Uterus (tissue), 4 donors: ENCODE measurements at places on chromosomes 13 and 19. TPM values are rescaled to one million over a fixed set of nuclear protein-coding genes. Genes with fewer than 3 reads are reported as not detected.

DNA sequence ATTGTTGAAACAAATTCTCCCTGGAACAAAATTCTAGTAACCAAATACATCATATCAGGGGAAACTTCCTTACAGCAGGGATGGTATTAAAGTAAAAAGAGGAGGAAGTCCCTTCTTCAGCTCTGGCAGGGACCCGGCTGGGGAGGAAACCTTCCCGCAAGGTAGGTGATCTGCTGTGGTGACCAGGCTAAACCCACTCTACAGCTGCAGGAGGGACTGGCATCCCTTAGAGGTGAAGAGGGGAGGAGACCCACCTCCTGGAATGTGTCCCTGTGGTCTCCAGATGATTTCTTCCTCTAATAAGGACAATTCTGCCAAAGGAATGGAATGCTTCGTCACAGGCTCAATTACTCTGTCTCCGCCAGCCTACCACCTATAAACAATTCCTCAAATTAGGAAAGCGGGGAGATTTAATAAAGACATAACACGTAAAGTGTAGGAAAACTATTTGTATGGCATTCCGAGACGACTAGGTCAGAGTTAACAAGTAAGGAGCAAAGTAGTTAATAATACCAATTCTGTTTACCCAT is 637 bp upstream of the PDS5B start:
- H3K36me3 ChIP-seq, result no peaks in the 10 kb centered on the region
- H3K4me1 ChIP-seq, result no peaks in the 10 kb centered on the region
- no peaks in the 10 kb centered on the region for H3K27me3 ChIP-seq

DNA sequence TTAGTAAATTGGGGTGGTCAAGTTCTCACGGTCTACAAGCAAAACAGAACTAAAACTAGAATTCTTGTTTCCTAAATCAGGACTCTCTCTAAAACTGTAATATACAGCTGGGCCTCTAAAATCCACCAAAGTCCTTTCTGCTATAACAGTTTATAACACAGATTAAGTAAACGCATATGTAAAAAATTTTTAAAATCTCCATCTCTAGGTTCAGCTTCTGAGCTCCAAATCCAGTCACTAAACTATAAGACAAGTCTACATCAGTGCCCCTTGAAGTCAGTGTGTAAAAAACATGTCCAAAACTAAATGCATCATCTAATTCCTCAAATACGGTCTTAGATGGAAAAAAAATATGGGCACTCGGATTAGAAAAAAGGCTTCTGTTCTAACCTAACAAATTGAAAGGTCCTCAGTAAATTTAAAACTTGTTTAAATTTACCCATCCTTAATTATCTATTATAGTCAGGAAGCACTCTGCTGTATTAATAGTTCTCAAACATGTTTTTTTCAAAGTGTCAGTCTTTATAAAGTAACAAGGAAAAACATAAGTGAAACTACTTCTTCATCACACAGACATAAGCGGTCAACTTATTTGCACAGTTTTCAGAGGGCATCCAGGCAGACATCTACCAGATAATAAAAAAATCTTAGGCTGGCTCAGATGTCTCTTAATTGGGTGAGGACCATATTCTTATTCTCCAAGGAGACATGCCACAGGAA is 33.6 kb downstream of the ELF1 start:
- H3K27me3 ChIP-seq, result no peaks in the 10 kb centered on the region
- no peaks in the 10 kb centered on the region for H3K4me1 ChIP-seq
- no peak overlapping the region for H3K4me3 ChIP-seq
- peak overlapping the region; percentile 91 for H3K27ac ChIP-seq
- H3K36me3 ChIP-seq, result no peaks in the 10 kb centered on the region

DNA sequence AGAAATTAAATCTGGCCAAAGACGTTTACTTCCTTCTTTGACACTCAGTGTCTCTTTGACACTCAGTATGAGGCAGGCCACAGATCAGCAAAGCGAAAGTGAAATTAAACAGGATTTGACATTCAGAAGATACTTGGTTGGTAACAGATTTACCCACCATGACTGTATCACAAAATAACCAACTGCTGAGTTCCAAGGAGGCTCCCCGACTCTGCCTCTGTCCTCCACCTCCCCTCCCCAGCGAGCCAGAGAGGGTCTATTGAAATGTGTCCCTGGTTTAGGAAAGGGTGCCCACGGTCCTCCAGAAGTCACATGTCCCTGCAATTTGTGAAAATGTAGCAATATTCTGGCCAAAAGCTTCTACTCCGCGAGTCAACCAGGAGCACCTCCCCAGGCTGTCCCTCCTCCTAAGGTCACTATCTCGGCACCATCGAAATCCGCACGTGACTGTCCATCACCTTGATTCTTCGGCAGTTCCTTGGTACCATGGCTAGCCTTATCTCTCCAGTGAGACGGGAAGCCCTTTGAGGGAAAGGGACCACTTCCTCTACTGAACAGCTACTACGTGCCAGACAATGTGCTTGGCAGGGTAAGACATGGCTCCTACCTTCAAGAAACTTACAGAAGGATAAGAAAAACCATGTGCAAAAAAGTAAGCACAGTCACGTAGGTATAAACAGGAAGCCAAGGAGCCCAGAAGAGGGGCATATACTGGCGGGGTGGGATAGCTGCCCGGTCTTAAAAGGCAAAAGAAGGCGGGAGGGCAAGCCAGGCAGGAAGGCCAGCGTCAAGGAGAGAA is 1.5 kb downstream of the N4BP2L1 start:
- no peaks in the 10 kb centered on the region for H3K36me3 ChIP-seq
- H3K4me3 ChIP-seq, result peak overlapping the region; percentile 97
- H3K27ac ChIP-seq, result peak overlapping the region; percentile 96
- no peaks in the 10 kb centered on the region for H3K27me3 ChIP-seq
- no peak for DNase-seq

DNA sequence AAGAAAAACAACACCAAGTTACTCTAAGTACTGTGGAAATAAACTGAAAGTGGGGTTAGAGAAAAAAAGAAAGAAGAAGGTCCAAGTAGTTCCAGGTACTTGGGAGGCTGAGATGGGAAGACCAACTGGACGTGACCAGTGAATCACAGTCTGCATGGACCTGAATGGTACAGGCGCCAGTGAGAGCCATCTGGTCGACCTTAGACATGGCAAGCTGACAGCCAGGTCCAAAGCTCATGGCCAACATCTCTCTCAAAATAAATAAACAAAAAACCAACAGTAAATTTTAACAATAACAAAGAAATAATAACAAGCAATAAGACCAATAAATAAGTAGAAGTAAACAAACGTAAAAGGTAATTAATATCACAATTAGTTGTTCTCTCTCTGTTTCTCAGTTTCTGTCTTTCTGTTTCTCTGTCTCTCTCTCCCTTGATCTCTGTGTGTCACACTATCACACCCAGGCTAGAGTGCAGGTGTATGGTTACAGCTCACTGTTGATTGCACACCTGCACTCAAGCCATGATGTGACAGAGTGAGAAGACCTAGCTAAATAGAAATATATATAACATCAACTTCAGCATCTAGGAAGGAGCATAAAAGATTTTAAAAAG is 31.6 kb upstream of the ZNF724 start:
- no peaks in the 10 kb centered on the region for H3K36me3 ChIP-seq
- H3K27me3 ChIP-seq, result no peaks in the 10 kb centered on the region
- H3K4me1 ChIP-seq, result no peaks in the 10 kb centered on the region
- H3K4me3 ChIP-seq, result no peak overlapping the region
- no peak for DNase-seq

GRCh38 chr13:44048326-44048725 is 168.6 kb downstream of the LACC1 start:
- no peak overlapping the region for H3K27ac ChIP-seq
- peaks cover 10% of the 10 kb centered on the region for H3K4me1 ChIP-seq
- H3K27me3 ChIP-seq, result no peaks in the 10 kb centered on the region
- no peak for DNase-seq
- no peak overlapping the region for H3K4me3 ChIP-seq
- no peaks in the 10 kb centered on the region for H3K36me3 ChIP-seq

GRCh38 chr13:113904411-113904810 is 40.5 kb upstream of the GAS6 start:
- H3K36me3 ChIP-seq, result no peaks in the 10 kb centered on the region
- H3K27ac ChIP-seq, result peak overlapping the region; percentile 77
- H3K4me1 ChIP-seq, result peaks cover 11% of the 10 kb centered on the region
- DNase-seq, result peak; percentile 68
- no peaks in the 10 kb centered on the region for H3K27me3 ChIP-seq

DNA sequence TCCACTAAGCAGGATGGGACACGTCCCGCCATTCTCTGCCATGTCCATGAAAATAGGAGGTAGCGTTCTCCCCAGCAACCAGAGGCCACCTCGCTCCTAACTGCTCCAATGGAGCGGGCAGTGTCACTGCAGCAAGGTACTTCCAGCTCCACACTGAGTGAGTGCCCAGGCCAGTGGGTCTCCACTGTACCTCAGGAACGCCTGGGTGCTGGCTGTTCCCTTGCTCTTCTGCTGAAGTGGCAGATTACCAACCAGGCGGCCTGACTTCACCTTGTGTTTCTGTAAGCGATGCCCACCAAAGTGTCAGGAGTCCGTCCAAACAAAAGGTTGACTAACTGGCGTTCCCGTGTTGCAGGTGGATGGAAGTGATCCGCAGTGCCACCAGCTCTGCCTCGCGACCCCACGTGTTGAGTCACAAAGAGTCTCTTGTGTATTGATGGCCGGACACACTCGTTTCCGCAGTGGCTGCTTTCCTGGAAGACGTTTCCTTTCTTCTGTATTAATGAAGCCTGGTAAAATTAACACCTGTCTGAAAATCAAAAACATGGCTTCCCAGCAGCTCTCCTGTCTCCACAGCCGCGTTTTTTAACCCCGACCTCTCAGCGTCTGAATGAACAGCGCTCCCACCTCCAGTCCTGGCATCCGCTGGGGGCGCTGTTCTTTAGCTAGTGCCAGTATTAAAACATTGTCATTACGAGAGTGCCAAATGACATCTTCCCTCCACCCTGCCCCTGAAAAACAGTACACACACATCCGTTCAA is 128.8 kb downstream of the STK24 start:
- H3K27ac ChIP-seq, result no peak overlapping the region
- no peak overlapping the region for H3K4me3 ChIP-seq
- H3K4me1 ChIP-seq, result peaks cover 10% of the 10 kb centered on the region
- DNase-seq, result no peak
- no peaks in the 10 kb centered on the region for H3K36me3 ChIP-seq
- no peaks in the 10 kb centered on the region for H3K27me3 ChIP-seq

GRCh38 chr19:51549533-51550324 is 18.3 kb upstream of the SIGLEC6 start:
- no peaks in the 10 kb centered on the region for H3K36me3 ChIP-seq
- H3K27me3 ChIP-seq, result no peaks in the 10 kb centered on the region
- DNase-seq, result no peak
- H3K27ac ChIP-seq, result no peak overlapping the region
- H3K4me1 ChIP-seq, result no peaks in the 10 kb centered on the region

The MAST3 gene
- total RNA-seq, result 22.5 TPM

The KRTDAP gene
- not detected for total RNA-seq
